CD4-positive, alpha-beta T cell treated with Interleukin-17A for 4 hours (primary cell): ENCODE measurements at places on chromosomes 5 and 9.

DNA sequence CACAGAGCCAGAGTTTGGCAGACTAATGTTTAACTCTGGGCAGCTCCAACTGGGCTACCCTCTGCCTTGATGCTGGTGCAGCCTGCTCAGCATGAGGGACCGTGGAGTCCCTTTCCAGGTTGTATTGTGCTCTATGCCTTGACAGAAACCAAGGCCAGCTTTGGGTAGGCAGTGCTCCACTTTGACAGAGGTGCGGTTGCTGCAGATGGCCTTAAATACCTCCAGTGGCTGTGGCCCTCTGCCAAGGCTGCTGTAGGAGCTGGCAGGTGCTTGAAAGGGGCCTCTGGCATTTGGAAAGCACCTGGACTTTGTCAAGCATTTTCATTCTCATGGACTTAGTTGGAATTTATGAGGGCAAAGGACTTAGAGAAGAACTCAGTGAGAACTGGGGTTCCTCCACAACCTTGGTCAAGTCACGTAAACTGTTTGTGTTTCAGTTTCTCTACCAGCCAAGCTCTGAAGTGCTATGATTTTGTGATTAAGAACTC, 249.7 kb upstream of the ZNF462 start:
- no peak for DNase-seq

GRCh38 chr9:89174291-89174690, 4.3 kb downstream of the SHC3 start:
- DNase-seq, result no peak

DNA sequence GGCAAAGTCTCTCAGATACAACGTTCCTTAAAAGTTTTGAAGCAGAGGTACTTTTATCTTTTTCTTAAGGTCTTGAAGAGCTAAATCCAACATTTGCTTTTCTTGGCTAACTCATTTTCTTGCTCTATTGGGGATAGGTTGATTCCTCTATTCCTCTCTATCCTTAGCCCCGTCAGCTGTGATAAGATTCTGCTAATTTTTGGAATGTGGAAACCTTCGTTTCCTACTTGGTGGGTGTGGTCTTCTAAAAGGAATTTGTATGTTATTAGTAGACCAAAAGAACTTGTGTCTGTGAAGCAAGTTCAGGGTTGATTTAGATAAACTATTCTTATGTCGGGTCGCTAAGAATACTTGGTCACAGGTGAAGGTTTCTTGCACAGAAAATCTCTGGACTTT, 308.6 kb downstream of the ADAMTS6 start:
- no peak for DNase-seq

GRCh38 chr9:92151691-92152393, 36.6 kb upstream of the SPTLC1 start:
- DNase-seq, result no peak

DNA sequence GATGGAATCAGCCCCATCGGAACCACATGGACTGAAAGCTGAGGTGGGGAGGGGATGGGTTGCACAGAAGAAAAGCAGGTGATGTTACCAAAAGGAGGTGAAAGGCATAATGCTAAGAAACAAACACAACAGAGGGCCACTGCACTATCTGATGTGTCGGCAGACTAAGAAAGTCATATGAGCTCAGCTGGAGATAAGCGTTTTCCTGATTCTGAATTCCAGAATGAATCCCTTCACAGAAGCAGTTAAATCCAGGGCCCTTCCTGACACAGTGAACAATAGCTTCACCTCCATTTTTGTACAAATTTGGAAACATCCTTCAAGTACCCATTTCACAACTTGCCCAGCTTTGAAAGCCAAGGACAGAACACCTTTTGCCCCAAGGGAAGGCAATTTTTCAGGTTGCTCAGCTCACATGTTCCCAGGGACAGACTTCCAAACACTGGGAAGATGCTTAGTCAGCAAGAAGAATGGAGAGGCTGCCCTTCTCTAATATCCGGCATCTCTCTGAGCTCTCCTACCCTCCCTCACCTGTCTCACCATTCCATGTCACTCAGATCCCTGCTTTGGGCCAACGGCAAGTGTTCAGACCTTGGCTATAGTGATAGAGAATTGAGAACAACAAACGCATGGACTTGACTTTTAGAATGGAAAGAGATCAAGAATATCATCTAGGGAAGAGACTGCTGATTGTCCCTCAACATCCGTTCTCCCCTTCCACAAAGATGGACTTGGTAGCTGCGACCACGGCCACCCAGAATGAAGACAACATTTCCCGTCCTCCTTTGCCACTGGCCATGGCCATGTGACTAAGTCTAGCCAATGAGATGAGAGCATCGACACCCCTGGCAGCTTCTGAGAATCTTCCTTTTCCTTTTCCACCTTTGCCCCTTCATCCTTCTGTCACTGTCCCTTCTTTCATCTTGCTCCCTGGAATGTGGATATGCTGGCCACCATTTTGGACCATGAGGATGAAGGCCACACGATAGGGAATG, 68.6 kb upstream of the IL17B start:
- DNase-seq, result no peak
